ENCODE measurements at places on chromosomes 12 and 14.

DNA sequence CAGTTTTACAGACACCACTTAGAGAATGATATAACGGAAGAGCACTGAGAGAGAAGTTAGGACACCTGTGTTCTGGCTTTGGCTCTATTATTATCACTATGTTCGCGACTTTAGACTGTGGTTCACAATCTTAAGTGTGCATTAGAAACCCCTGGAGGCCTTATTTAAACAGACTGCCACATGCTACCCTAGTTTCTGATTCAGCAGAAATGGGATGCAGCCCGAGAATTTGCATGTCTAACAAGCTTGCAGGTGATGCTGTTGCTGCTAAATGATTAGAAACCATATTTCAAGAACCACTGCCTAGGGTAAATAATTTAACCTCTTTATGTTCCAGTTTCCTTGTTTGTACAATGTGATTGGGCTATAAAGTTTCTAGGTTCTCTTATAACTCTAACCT, 3.6 kb upstream of the RAD51AP1 start:
- DNase-seq = no peak

GRCh38 chr12:86387591-86388145, 131.5 kb upstream of the MGAT4C start:
- no peak for DNase-seq

DNA sequence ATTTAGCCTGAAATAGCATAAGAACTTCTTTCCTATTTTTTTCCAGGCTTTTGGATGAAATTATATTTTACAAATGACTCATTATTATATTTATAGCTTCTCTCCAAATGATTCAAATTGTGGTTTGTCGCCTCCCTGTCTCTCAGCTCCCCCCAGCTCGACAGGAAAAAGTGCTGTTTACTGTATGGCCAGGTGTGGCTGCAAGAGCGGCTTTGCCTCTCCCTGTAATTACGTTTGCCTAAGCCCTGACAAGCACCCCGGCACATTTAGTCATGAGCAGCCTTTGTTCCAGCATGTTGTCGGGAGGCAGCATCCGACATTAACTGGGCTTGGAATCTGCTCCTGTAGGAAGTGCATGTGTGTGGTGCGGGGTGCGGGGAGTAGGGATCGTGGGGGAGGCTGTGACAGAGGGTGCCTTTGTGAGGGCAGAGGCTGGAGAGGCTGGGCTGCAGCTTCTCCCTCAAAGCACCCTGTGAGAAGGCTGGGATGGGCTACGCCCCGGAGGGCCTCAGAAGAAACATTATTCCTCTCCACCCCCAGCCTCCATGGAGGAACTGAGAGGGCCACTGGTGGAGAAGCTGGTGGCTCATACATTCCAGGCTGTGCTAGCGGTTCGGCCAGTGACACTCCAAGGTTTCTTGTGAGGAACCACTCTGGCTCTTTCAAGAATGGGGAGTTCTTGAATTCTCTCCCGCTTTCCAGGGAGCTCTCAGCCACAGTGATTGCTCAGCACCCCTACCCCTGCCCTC, 42.1 kb upstream of the CTDSP2 start:
- peak; percentile 32 for DNase-seq

DNA sequence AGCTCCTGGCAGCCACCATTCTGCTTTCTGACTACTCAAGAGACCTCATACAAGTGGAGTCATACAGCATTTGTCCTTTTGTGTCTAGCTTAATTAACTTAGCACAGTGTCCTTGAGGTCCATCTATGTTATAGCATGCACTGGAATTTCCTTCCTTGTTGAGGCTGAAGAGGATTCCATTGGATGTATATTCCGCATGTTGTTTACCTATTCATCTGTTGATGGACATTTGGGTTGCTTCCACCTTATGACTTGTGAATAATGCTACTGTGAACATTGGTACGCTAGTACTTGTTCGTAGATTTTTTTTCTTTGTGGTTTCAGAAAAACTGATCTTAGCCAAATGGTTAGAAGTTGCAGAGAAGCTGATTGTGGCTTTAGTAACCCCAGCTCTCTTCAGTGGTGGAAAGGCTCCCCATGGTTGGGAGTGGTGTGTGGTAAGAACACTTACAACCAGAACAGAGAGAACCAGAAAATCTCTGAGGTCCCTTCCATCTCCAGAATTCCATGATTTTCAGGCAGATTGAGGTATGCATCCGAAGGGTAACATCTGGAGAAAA, 118.4 kb downstream of the SAMD4A start:
- no peak for DNase-seq

All from H54 (cell line).